ENCODE measurements at places on chromosomes 1 and 21. TPM values are rescaled to one million over a fixed set of nuclear protein-coding genes. Genes with fewer than 3 reads are reported as not detected.

Gene SHE
- total RNA-seq, result not detected

Gene NKAIN1
- not detected for total RNA-seq

Gene GBP3
- total RNA-seq, result 9.4 TPM

Gene PDPN
- not detected for total RNA-seq

Gene ADORA3
- total RNA-seq, result not detected

Gene SLC16A4
- total RNA-seq, result 0.21 TPM

Gene SERINC2
- not detected for total RNA-seq

Gene OR2AK2
- total RNA-seq, result not detected

Gene BARHL2
- total RNA-seq, result not detected

Gene RNF223
- total RNA-seq, result not detected

Gene THEM5
- not detected for total RNA-seq

Gene FNDC10
- total RNA-seq, result 3.0 TPM

Gene OR4F29
- not detected for total RNA-seq

Gene SIM2
- not detected for total RNA-seq

Gene TCEA3
- 1.2 TPM for total RNA-seq

Gene RHBG
- not detected for total RNA-seq

Gene FCRLB
- total RNA-seq, result 0.29 TPM
